ENCODE measurements at places on chromosomes 2 and 18. TPM values are rescaled to one million over a fixed set of nuclear protein-coding genes. Genes with fewer than 3 reads are reported as not detected.
A peak's percentile ranks its signal among the peaks of the same experiment; 100 is the strongest.

The MAPK4 gene
- 0.89 TPM for total RNA-seq

The PARD6G gene
- total RNA-seq, result 12.8 TPM

GRCh38 chr2:178912416-178913048 is 105.3 kb upstream of the TTN start:
- H3K4me3 ChIP-seq, result no peak overlapping the region
- H3K27ac ChIP-seq, result no peak overlapping the region
- H3K36me3 ChIP-seq, result no peaks in the 10 kb centered on the region
- no peaks in the 10 kb centered on the region for H3K27me3 ChIP-seq
- no peak for DNase-seq

- no peak overlapping the region for H3K4me3 ChIP-seq
- H3K27ac ChIP-seq, result no peak overlapping the region
- H3K4me1 ChIP-seq, result no peaks in the 10 kb centered on the region
- H3K27me3 ChIP-seq, result no peaks in the 10 kb centered on the region
Measured at GRCh38 chr2:217906798-217907197, 96.0 kb downstream of the TNS1 start.

The SERPINB10 gene
- total RNA-seq, result not detected

DNA sequence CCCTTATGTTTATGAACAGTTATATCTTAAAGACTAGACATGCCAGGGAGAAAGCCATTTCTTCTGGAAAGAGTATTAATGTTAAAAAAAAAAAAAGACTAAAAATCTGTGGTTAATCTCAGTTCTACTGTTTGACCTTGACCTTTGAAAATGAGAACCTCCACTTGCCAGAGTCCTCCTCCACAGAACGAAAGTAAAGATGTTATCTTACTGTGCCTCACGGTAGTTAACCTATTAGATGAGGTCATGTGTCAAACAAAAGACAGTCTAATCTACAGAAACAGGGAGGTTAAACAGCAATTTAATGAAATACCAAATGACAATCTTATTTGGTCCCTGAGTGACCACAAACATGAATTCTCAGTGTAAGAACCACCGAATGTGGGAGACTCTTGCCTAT is 51.2 kb downstream of the SLC14A2 start:
- DNase-seq, result no peak
- H3K36me3 ChIP-seq, result no peaks in the 10 kb centered on the region
- no peaks in the 10 kb centered on the region for H3K4me1 ChIP-seq
- no peak overlapping the region for H3K27ac ChIP-seq
- H3K27me3 ChIP-seq, result no peaks in the 10 kb centered on the region

- H3K4me1 ChIP-seq, result peaks cover 4% of the 10 kb centered on the region
- DNase-seq, result no peak
- no peak overlapping the region for H3K4me3 ChIP-seq
- H3K27me3 ChIP-seq, result no peaks in the 10 kb centered on the region
- no peaks in the 10 kb centered on the region for H3K36me3 ChIP-seq
- no peak overlapping the region for H3K27ac ChIP-seq
Measured at GRCh38 chr18:7317804-7318231, 86.9 kb downstream of the LRRC30 start.

DNA sequence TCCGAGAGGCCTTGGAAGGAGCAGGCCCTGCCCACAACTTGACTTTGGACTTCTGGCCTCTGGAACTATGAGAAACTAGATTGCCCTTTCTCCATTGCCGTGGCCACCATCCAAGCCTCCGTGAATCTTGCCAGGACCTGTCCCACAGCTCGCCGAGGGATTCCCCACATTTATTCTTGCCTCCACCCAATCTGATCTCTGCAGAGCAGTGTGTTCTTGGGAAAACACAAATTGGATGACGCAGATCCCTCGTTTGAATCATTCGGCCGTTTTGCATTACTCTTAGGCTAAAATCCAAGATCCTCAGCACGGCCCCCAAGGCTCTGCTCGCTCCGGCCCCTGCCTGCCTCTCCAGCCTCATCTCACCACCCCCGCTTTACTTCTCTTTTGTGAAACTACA is 364.2 kb downstream of the ZNF516 start:
- H3K4me1 ChIP-seq, result no peaks in the 10 kb centered on the region
- H3K27me3 ChIP-seq, result no peaks in the 10 kb centered on the region
- DNase-seq, result no peak
- no peaks in the 10 kb centered on the region for H3K36me3 ChIP-seq
- no peak overlapping the region for H3K4me3 ChIP-seq

GRCh38 chr2:235612181-235612950 is 118.5 kb downstream of the AGAP1 start:
- H3K27me3 ChIP-seq, result no peaks in the 10 kb centered on the region
- H3K27ac ChIP-seq, result no peak overlapping the region
- no peak overlapping the region for H3K4me3 ChIP-seq
- no peaks in the 10 kb centered on the region for H3K4me1 ChIP-seq
- H3K36me3 ChIP-seq, result no peaks in the 10 kb centered on the region

The IL1R2 gene
- 0.52 TPM for total RNA-seq

GRCh38 chr2:167689444-167689843 is 558.0 kb downstream of the STK39 start:
- no peaks in the 10 kb centered on the region for H3K27me3 ChIP-seq
- DNase-seq, result peak; percentile 36
- H3K27ac ChIP-seq, result no peak overlapping the region
- H3K4me3 ChIP-seq, result no peak overlapping the region
- no peaks in the 10 kb centered on the region for H3K4me1 ChIP-seq
- no peaks in the 10 kb centered on the region for H3K36me3 ChIP-seq

The PLEKHH2 gene
- 7.8 TPM for total RNA-seq

GRCh38 chr2:190277234-190278112 is 42.2 kb downstream of the HIBCH start:
- no peaks in the 10 kb centered on the region for H3K36me3 ChIP-seq
- H3K4me1 ChIP-seq, result peaks cover 11% of the 10 kb centered on the region
- DNase-seq, result peak; percentile 56
- no peak overlapping the region for H3K4me3 ChIP-seq

DNA sequence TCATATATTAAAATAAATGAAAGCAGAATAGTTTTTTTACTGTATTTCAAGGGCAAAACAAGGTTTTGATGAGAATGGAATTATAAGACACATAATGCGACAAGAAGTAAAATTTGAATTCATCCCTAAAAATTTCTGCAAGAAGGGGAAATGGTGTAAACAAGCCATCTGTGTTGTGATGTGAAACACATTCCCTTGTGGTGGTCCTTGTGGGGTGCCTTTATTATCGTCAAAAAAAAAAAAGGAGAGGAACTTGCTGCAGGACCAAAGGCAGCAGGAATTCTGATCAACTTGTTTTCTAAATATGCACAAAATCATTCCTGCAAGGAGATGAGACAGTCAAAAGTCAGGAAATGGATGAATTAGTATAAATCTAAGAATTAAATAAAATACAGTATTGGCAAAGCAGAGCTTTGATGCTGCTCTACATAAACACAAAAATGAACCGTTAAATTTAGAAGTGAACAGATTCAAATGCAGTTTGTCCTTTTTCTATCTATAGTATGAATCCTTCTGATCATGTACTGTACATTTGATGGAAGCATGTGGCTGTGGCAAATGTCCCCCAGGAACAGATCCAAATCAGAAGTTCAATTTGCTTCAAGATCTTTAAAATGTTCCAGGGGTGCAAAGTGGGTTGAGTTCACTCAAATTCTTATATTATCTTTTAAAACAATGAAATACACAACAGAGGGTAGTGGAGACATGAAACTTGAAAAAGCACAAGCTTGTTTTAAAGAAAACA is 818.8 kb downstream of the PLCL1 start:
- H3K27me3 ChIP-seq, result no peaks in the 10 kb centered on the region
- H3K27ac ChIP-seq, result no peak overlapping the region
- no peak for DNase-seq
- no peak overlapping the region for H3K4me3 ChIP-seq

The PEX13 gene
- 19.8 TPM for total RNA-seq

- H3K27ac ChIP-seq, result no peak overlapping the region
- H3K36me3 ChIP-seq, result no peaks in the 10 kb centered on the region
- no peaks in the 10 kb centered on the region for H3K27me3 ChIP-seq
Measured at GRCh38 chr18:65298422-65298821, 452.4 kb upstream of the CDH7 start.

GRCh38 chr18:79402977-79403722 is 7.4 kb downstream of the NFATC1 start:
- no peaks in the 10 kb centered on the region for H3K27me3 ChIP-seq
- DNase-seq, result no peak
- no peak overlapping the region for H3K27ac ChIP-seq
- H3K4me1 ChIP-seq, result peaks cover 11% of the 10 kb centered on the region
- no peak overlapping the region for H3K4me3 ChIP-seq

GRCh38 chr2:46351750-46352138 is 54.5 kb downstream of the EPAS1 start:
- H3K27ac ChIP-seq, result no peak overlapping the region
- H3K4me3 ChIP-seq, result no peak overlapping the region
- no peaks in the 10 kb centered on the region for H3K4me1 ChIP-seq
- no peaks in the 10 kb centered on the region for H3K27me3 ChIP-seq
- DNase-seq, result no peak
- H3K36me3 ChIP-seq, result no peaks in the 10 kb centered on the region

DNA sequence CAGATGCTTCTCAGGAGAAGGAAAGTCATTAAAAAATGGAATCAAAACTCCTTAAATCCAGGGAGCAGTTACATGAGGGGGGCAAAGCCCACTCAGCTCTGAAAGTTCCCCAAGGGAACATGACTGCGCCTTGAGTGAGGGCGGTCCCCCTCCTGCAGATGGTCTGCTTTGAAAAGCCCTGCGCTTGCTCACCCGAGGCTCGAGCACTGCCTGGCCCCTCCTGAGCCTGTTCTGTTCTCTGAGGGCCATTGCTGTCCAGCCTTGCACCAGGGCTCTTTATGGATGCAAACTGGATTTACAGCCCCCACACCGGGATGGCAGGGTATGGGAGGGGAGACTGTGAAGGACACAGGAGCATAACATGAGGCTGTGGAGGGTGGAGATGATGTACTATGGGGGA is 37.8 kb upstream of the DNMT3A start:
- no peak overlapping the region for H3K27ac ChIP-seq
- no peaks in the 10 kb centered on the region for H3K27me3 ChIP-seq
- DNase-seq, result no peak
- no peaks in the 10 kb centered on the region for H3K36me3 ChIP-seq
- peaks cover 12% of the 10 kb centered on the region for H3K4me1 ChIP-seq

The SERPINB11 gene
- total RNA-seq, result not detected
